Stimulated activated CD4-positive, alpha-beta T cell treated with anti-CD3 and anti-CD28 coated beads, Interleukin-1b, Interleukin-23, amount 100 ng/mL, for 4 hours (primary cell): ENCODE measurements at places on chromosomes 1 and 21.

DNA sequence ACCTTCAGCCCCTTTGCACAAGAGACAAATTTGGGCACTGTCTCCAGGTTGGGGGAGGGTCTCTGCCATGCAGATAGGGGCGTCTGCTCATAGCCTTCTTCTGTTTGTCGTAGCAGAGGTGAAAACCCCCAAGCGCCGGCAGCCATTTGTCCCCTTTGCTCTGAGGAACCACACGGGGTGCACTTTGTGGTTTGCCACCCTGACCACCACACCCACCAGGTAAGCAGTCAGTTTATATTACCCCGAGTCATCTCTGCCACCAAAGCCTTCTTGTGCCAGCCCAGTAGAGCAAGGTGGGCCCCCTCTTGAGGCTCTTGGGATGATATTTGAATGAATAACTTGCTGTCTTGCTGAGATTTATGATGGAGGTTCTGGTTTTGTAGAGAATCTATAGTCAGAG lies 111.8 kb downstream of the VPS13D start:
- no peak for DNase-seq

GRCh38 chr1:218284377-218284916 lies 646 bp upstream of the RRP15 start:
- no peak for DNase-seq

GRCh38 chr21:43325968-43326715 lies 100.8 kb downstream of the SIK1 start:
- no peak for DNase-seq

DNA sequence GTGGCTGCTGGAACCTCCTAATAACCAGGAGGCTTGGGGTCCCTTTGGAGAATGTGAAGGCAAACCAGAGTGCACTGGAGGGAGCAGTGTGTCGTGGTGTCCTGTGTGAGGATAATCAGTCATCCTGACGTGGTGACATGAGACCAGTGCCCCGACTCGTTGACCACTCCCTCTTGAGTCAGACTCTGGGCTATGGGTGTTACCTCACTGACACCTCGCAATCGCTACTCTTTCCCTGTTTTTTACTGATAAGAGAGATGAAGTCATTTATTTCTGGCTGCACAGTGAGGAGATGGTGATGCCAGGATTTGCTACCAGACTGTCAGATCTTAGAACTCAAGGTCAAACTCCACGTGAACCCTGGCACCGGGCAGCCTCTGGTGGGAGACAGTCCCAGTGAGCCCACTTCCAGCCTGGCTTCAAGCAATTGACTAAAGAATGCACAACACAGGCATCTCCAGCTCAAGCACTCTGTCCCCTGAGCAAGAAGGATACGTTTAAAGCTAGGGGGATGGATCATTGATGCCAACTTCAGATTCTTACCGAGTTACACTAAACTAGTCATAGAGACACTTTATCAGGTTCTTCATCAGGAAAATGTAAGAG lies 30.3 kb downstream of the UBASH3A start:
- DNase-seq = no peak

DNA sequence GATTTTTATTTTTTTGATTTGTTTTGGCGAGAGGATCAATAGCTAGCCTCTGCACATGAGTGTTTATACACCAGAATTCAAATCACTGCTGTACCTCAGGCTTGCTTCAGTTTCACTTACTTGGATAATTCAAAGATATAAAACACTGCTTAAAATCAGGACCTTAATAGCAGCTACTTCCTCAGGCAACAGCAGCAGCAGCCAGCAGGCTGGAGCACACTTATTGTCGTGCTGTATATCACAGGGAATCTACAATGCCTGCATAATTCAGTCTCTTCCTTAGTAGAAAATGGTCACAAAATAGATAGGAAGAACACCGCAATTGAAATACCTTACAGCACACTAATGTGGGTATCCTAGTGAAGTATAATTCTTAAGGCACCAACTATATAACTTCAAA lies 497.3 kb downstream of the NEGR1 start:
- no peak for DNase-seq

GRCh38 chr1:159877695-159878444 lies 15.4 kb upstream of the VSIG8 start:
- DNase-seq = no peak

DNA sequence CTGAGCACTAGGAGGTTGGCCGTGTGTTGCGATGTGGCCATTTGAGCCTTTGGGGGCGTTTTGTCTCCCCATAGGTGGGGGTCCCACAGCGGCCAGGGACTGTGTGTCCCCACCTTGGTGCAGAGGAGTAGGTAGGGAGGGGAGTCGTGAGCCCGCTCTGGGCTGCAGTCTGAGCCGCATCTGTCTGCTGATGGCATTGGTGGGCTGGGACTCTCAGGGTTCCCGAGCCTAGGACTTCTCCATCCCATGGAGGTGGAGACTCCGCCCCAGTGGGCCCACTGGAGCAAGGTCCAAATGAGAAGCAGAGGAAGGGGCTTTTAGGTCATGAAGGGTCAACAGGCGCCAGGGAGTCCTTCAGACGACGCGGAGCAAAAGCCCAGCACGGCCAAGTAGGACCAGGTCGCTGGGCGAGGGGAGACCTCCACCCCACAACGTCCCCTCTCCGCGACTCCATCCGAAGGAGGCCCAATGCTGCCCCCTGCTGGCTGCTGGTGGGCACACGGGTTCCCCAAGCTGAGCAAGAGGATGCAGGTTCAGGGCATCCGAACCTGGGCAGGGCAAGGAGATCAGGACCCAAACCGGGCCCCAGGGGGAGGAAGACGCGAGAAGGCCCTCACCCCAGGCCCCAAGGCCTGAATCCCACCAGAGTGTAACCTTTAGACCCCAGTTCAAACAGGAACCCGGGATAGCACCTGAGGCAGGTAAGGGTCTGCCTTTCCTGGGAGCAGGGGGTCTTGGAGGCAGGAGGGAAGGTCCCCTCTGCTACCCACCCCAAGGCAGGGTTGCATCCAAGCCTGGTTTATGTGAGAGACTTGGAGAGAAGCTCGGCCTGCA lies 14.9 kb downstream of the TTC34 start:
- DNase-seq = peak; percentile 73

DNA sequence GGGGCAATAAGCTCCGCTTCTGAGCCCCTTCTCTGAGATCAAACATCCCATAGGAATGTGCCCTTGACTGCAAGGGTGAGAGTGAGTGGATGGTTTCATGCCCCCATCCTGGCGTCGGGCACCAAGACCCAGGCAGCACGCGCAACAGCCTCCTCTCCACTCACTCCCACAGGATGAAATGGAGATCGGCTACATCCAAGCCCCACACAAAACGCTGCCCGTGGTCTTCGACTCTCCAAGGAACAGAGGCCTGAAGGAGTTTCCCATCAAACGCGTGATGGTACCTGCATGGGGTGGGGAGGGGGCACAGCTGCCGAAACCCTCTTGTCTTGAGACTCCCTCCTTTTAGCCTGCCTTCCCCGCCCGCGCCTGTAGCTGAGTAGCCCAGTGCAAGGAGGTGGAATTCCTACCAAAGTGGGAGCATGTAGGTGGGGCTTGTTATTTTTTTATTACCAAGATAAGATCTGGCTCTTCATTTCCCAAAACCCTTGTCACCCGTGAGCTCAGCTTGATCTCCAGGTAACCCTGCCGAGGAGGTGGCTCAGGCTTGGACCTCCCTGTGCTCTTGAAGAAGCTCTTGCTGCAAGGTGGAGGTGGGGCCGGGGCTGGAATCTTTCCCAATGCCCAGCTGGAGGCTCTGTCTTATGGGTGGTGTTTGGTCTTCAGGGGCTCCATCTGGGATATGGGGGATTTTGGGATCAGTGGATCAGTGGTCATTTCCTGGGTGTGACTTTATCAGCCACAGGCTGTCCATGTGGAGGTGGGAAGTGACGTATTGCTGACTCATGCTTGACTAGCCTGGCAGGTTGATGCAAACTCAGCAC lies 24.0 kb upstream of the PADI6 start:
- no peak for DNase-seq
